ENCODE measurements at places on chromosomes 1 and 21. TPM values are rescaled to one million over a fixed set of nuclear protein-coding genes. Genes with fewer than 3 reads are reported as not detected.

Gene TEX38
- polyA plus RNA-seq, result not detected

Gene IL22RA1
- polyA plus RNA-seq, result not detected

Gene LYPLA2
- 173 TPM for polyA plus RNA-seq

Gene C21orf58
- polyA plus RNA-seq, result 7.4 TPM

Gene NCAM2
- polyA plus RNA-seq, result 0.11 TPM

Gene NBPF6
- not detected for polyA plus RNA-seq

DNA sequence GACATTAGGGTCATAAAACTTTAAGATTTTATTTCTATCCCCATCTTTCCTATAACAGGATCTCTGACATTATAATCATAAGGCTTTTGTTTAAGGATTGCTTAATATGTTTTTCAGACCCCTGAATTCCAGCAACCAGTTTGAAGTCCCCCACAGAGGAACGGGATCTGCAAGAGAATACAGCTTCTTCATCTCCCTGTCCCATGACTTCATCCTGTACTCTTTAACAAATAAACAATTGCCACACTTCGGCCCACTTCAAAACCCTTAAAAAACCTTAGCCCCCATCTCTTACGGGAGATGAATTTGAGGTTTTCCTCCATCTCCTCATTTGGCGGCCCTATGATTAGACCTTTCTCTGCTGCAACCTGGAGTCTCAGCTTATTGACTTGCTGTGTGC is 35.8 kb downstream of the TESK2 start:
- DNase-seq, result no peak

DNA sequence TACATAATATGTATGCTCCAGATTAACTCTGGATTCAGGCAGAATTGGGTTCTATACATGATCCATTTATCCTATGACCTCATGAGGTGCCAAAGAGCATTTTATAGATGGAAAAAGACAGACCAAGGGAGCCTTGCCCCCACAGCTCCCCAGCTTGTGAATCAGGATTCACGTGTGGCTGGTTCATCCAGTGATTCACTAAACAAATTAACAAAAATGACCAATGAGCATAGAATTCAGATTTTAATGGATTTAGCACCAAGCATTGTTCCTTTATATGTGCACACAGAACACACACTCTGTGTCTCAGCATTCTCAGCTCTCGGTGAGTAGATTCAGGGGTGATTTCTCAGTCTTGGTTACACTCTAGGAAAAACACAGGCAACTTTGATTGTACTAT is 51.7 kb upstream of the BARHL2 start:
- no peak for DNase-seq

GRCh38 chr1:209249785-209250440 is 333.6 kb upstream of the CAMK1G start:
- DNase-seq, result no peak

DNA sequence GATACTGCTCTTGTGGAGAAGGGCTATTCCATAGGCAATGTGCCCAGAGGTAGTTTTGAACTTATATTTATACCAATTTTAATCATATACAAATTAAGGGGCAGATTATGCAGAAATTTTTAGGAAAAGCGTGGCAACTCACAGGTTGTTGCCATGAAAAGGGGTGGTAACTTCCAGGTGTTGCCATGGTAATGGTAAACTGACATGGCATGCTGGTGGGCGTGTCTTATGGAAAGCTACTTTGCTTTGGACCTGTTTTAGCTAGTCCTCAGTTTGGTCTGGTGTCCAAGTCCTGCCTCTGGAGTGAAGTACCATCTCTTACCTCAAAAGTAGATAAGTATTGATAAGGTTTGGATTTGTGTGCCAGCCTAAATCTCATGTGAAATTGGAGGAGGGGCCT is 7.9 kb upstream of the IL23R start:
- DNase-seq, result no peak

- DNase-seq, result no peak
Observed at GRCh38 chr1:230797376-230797920, 50.3 kb downstream of the CAPN9 start.

DNA sequence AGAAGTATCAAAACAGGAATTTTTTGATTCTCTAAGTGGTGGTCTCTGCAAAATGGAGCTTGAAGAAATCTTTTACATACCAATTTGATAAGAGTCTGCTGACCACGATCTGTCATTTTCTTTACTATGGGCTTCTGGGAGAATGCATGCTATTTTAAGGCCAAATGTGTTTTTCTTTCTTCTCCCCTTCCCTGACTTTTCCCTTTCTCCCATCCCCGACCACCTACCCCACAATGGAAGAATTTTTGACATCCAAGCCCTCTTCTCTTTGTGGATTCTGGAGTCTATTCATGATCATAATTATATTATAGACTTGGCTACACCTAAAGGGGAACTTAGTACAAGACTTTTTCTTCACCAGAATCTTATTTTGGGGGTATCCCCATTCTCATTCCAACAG is 31.3 kb downstream of the CNIH4 start:
- DNase-seq, result no peak

DNA sequence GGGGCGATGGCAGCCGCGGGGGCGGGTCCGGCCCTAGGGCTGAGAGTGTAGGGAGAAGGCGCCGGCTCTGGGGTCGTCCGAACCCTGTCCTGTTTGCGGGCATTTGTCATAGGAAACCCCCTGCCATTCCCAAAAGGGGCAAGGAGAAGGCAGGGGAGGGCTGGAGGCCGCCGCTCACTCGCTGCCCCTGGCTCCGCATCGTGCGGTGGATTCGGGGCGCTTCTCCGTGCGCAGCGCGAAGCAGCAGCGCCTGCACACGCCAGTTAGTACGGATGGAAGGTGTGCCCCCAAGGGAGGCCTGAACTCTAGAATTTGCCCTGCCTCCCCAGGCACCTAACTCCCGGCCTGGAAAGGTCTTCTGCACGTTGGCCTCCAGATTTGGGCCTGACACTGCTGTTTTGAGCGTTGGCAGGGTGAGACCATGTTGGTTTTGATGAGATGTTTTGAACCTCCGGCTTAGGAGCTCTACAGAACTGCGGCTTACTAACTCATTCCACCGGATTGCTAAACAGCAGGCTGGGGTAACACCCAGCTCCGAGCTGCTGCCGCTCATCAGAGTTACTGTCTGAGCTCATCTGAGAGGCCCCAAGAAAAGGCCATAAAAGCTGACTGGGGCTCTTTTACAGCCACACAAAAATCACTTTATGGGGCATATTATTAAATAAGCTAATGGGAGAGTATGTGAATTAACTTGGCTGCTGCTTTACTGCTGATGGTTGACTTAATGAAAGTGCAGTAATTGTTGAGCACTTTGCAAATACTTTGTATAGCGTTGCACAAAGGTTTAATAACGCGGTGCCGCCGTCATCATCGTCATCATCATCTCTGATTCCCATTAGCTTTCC is 987 bp downstream of the GPR137B start:
- DNase-seq, result peak; percentile 32

DNA sequence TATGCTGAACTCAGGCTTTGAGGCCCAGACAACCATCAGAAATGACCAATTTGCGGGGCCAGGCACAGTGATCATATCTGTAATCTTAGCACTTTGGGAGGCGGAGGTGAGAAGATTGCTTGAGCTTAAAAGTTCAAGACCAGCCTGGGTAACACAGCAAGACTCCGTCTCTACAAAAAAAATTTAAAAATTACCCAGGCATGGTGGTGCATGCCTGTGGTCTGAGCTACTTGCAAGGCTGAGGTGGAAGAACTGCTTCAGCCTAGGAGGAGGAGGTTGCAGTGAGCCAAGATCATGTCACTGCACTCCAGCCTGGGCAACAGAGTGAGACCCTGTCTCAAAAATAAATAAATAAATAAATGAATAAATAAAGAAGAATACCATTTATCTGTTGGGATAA is 156.5 kb downstream of the EIF4G3 start:
- DNase-seq, result no peak

DNA sequence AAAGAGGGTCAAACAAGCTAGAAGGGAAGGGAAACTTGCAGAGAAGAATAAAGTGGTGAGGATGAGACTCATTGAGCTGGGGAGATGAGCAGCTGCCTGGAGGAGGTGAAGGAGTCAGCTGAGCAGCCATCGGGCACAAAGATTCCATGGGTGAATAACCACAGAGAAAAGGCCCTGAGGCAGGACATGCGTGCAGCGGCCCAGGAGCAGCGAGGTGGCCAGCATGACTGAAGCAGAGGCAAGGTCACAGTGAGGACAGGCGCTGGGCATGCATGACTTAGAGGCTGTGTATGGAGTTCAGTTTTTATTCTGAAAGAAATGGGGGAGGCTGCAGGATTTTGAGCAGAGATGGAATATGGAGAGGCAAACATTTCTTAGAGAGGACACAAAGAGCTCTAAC is 24.9 kb downstream of the OLFML2B start:
- DNase-seq, result no peak

GRCh38 chr21:42226626-42227025 is 7.7 kb downstream of the ABCG1 start:
- DNase-seq, result no peak

DNA sequence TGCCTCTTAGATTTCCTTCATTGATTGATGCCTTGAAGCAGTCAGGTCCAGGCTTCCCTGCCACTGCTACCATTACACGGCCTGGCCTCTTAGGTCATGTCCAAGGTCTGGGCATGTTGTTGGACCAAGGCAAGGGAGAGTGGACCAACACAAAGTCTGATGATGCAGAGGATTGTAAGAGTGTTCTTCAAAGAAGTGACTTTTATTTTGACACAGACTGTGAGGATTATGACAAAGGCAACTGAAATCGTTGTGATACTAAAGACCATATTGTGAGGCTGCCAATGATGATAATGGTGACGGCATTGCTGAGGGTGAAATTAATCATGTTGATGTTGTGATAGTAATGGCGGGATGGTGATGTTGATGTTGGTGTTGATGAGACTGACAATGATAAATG is 149.5 kb downstream of the GRIK3 start:
- DNase-seq, result no peak

GRCh38 chr1:2112280-2112701 is 62.1 kb downstream of the PRKCZ start:
- no peak for DNase-seq

DNA sequence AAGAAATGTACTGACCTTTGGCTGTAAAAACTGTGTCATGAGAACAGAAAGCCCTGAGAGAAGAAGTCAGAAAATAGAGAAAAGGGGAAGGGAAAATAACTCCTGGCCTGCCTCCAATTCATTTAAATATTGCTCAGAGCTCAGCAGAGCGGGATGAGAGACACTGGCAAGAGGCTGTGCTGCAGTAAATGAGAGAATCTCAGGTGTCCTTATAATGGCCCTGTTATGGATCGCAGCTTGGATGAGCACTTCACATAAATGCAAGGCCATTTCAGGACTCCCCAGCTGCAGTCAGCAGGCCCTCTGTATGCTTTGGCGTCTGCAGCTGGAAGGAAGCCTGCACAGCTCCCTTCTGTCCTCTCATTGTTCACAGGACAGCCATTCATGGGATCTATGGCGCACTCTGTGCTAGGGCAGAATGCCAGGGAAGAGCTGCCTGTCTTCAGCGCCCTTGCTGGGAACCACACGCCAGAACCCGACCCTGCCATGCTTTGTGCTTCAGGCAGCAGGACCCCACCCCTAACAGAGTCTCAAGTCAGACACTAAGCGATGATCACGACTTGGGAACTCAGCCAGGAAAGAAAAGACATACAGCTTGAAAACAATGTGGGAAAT is 20.7 kb upstream of the ABCB10 start:
- DNase-seq, result peak; percentile 87

- no peak for DNase-seq
Observed at GRCh38 chr1:97806326-97806725, 114.5 kb downstream of the DPYD start.

- no peak for DNase-seq
Observed at GRCh38 chr1:235923466-235924021, 56.8 kb upstream of the LYST start.

DNA sequence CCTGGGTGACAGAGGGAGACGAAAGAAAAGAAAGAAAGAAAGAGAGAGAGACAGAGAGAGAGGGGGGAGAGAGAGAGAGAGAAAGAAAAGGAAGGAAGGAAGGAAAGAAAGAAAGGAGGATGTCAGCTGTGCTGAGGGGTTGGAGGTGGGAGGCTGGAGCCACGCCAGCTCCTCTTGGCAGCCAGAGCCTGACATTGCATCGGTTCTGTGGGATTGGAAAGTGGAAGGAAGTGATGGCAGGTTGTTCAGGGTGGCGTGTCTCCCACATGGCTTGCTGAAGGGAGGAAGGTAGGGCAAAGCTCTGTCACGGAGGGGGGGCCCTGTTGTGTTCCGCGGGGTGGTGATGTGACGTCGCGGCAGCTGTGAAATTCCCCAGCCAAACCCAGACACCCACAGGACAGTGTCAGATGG is 30.7 kb downstream of the EIF2D start:
- DNase-seq, result no peak

GRCh38 chr1:86419277-86419903 is 4.6 kb upstream of the CLCA2 start:
- DNase-seq, result no peak

- DNase-seq, result no peak
Observed at GRCh38 chr1:40784141-40784770, 669 bp downstream of the KCNQ4 start.

- no peak for DNase-seq
Observed at GRCh38 chr21:38787461-38788274, 18.1 kb upstream of the ETS2 start.

DNA sequence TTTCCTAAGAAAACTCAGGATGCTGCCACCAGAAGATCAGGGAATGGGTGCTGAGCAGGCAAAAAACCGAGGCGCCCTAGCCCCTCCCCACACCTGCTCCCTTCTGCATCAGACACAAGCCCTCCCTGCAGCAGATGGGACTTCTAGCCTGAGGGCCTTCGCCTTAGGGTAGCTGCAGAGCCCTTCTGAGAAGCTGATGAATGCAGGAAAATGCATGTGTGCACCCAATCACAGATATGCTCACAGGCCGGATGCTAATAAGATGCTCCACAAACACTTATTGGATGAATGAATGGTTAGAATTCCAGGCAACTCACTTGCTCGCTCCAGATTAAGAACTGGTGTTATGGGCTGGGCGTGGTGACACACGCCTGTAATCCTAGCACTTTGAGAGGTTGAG is 6.8 kb upstream of the C1orf210 start:
- DNase-seq, result no peak

DNA sequence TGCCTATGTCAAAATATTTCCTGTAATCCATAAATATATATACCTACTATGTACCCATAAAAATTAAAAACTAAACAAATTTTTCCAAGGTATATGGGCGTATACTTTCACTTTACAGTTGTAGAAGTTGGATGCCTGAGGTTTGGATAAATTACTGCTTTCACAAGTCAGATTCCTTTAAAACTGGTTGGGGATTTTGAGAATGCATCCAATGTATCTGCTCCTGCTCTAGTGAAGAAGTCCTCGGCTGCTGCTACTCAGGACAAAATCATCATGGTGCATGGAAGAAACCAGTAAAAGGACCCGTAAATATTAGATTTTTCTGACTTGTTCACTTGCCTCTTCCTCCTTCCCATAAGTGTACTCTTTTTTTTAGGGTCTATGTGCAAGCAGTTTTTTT is 841.1 kb downstream of the USP25 start:
- DNase-seq, result no peak
